Non-pigmented ciliary epithelial cell (primary cell): ENCODE measurements at places on chromosomes 7 and 10.

GRCh38 chr7:20737840-20738448, 48.7 kb downstream of the SP8 start:
- no peak for DNase-seq

DNA sequence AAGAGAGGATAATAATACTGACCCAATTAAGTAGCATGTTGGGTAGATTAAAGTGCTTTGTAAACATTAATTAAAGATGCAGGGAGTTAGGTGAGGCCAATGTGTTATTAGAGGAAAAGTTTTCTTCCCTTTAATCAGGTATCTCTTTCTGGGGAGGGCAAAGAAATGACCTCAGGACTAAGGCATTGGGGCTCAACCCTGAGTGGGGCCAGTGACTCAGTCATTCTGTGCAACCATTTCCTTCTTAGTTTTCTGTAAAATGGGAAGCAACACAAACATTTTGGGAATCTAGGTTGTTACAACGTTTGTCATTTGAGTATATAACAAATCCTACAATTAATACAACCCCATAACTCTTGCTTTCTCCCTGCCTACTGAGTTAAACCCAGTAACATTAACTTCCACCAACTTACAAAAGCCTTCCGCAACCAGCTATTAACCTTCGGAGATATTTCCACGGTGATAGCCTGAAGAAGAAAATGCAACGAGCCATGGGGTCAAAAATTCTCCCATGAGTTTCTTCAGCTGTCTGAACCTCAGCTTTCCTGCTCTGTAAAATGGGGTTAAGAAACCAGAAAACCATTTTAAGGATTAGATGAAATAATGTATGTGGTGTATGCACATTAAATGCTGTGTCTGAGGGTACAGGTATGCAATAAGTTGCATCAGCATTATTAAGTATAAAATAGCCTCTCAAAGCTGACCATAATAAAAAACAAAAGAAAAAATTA, 965 bp upstream of the PROSER2 start:
- DNase-seq: no peak

GRCh38 chr10:80149123-80149522, 16.6 kb downstream of the PLAC9 start:
- DNase-seq: no peak

DNA sequence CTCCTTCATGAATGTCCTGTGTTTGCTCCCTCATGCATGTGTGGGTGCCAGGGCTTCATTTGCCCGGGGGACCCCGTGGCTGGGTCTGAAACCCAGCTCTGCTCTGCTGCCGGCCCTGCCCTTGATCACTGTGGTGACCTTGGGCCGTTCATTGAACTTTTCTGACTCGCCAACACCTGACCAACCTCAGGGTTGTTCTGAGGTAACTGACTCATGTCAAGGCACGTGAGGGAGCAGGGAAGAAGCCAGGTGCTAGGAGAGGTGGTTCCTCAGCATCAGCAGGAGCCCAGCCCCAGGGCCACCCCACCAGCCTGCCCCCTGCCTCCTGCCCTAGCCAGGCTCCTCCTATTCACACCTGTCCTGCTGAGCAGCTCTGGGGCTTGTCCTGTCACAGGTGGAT, 47.9 kb downstream of the TBATA start:
- DNase-seq: no peak

DNA sequence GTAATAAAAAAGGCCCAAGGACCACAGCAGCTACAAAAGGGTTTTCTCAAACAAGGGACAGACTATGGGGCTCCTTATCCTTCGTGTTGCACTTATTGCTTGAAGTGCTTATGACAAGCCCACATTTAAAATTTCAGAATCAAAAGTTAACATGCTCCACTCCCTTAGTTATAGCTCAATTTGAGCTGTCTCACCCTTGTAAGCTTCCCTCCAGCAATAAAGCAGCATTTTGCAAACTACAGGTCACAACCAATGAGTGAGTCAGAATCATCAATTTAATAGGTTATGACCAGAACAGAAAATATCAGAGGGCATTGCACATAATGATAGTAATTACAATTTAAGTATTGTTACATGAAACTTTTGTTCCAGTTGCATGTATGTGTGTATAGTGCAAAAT, 53.0 kb downstream of the IMMP2L start:
- DNase-seq: no peak

- DNase-seq: peak; percentile 10
Observed at GRCh38 chr10:15898046-15898445, 37.7 kb upstream of the MINDY3 start.

- no peak for DNase-seq
Observed at GRCh38 chr10:132677473-132678227, 108.3 kb downstream of the NKX6-2 start.

DNA sequence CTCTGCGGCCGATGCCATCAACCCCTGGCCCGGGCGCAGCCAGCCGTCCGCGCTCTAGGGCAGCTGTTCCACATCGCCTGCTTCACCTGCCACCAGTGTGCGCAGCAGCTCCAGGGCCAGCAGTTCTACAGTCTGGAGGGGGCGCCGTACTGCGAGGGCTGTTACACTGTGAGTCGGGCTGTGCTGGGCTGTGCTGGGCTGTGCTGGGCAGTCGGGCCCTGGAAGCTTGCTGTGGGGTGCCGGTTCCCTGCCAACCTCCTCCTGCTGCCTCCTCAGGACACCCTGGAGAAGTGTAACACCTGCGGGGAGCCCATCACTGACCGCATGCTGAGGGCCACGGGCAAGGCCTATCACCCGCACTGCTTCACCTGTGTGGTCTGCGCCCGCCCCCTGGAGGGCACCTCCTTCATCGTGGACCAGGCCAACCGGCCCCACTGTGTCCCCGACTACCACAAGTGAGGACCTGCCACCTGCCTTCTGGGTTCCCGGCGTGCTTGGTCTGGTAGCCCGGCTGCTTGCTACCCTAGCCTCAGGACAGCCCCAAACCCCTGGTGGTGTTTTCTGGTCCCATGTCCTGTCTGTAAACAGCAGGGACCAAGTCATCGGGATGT, 7.5 kb downstream of the ZYX start:
- DNase-seq: no peak

- DNase-seq: no peak
Observed at GRCh38 chr7:46450886-46451285, 529.8 kb upstream of the IGFBP3 start.

DNA sequence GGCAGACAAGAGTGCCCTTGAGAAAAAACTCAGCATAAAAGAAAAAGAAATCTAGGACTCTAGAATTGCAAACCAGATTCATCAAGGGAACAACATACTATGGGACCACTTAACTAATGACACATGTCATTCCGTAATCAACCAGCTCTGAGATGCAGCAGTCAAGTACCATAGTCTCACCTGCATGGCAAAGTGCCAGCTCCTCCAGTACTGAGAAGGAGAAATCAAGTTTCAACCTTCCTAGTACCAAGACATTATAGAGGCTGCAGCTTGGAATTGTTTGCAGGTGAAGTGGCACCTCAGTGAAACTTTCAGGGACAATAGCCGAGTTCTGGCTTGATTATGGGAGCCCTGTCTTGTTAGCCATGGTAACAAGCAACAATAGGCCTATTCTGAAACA, 11.5 kb downstream of the STEAP1 start:
- no peak for DNase-seq

DNA sequence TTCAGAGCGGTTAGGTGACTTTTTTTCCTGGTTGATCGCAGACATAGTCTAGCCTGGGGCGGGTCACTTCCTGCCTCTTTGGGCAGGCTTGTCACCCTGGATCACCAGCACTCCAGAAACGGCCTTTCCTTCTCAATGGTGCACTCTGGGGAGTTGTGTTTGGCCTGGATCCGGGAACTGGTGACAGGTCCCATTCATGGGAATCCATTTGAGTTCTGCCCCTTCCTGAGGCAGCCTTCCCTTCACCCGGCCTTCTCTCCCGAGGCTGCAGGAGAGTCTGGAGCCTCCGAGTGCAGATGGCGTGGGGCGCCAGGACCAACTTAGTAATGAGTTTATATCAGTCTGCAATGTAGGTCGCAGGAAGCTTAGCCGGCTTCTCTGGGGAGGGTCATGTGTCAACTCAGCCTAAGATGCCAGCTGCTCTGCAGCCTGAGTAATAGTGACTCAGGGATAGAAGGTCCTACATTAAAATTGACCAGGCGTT, 54.2 kb downstream of the TACR2 start:
- no peak for DNase-seq

DNA sequence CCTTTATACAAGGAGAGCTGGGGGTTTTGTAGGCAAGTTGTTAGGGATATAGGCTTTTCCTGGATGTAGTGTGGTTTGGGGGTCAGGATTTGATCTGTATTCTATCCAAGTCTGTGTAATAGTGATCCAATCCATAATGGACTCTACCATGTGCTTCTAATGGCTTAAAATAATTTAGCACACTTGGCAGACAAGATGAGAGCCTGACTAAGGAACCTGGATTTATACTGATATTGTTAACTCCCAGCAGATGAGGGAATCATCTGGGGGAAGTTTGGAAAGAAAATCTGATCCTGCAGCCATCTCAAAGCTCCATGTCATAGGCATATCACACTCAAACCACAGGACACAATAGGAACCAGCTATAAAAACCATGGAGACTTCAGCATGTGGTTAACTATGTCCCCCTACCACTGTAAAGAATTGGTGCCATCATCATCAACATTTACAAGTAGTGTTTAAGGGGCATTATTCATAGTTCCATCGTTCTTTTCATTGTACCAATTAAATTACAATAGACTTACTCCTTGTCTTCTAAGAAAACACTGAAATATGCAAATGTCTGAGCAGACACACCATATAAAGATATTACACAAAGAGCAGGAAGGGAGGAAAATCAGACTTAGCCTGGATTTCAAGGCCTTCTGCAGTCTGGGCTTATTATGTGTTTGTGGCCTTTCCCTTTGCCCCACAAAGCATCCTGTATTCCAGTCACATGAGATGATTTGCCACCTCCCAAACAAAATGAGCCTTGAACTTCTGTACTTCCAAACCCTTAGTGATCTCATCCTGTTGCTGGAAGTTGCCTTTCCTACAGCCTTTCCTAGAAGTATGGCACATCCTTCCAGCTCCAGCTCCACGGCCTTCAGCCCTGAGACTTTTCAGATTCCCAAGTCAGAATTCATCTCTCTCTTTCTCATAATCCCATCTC, 22.5 kb upstream of the HPS1 start:
- DNase-seq: no peak

DNA sequence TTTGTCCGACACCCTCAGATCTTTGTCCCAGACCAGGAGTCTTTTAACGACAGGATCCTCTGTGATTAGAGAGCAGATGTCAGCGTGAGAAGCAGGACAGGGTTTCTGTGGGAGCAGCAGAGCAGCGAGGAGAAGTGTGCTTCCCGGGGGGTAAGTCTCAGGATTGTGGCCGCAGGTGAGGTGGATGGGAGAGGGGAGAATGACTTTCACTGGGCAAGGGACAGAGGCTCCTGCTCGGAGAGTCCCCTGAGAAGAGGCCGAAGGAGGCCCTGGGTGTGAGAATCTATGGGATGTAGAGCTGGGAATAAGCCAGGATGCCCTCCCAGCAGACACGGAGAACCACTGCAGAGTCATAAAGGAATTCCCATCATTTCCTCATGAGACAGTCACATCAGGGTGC, 10.4 kb upstream of the RBAK start:
- DNase-seq: no peak

DNA sequence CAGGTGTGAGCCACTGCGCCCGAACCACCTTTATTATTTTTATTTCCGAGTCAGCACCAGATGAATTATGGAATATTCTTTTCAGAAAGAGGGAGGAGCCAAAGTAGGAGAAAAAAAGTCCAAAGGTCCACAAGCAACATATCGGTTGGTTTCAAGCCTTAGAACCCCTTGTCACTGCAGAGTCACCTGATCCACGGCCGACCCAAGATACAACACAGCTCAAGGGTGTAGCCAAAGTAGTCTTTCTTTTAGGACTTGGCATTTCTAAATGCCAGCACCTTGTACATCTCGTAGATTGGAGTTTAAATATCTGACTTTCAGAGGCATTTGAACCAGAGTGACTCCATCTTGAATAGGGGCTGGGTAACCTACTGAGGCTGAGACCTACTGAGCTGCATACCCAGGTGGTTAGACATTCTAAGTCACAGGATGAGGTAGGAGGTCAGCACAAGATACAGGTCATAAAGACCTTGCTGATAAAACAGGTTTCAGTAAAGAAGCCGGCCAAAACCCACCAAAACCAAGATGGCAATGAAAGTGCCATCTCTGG, 113.9 kb upstream of the ANLN start:
- no peak for DNase-seq

DNA sequence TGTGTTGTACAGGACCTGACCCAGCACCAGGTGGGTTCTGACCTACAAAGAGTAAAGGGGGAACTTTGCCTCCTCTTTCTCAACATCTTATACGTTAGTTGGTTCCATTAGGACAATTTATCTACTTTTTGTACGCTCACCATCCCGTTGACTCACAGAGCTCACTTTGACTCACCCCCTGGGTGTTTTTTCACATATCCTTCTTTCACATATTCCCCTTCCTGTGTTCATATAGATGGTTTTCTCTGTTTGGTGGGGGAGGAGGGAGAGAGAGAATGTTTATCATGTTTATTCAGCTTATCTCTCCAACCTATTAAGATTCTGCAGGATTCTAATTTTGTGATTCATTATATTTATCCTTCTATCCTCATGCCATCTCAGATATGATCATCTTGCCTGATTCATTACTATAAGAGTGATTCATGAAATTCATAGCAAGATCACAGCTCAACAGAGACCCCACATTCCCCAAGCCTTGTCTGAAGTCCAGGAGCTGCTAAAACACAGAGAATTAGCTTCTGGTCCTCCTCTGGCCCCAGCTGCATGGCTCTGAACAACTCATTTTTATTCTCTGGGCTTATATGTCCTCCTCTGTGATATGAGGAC, 37.2 kb downstream of the PRSS2 start:
- DNase-seq: peak; percentile 75

DNA sequence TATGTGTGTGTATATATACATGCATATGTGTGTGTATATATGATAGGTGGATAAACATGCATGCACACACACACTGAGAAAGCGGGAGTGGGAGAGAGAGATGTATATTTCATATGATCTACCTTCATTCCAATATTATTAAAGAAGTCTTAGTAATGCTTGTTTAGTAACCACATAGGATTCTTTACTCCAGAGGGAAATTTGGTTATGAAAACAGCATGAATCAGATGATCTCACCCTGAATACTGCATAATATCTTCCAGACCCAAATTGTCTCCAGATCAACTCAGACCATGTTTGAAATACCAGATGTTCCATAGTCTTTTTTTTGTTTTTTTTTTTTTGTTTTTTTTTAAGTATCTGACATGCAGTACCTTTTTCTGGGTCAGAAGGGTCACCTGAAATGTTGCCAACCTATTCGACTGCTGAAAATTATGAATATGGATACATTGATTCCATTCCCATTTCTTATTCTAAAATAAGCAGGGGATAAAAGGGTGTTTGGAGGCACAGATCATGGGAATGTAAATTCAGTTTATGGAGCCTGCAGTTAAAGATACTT, 17.4 kb downstream of the TES start:
- peak; percentile 82 for DNase-seq
